Caki2 (cell line): ENCODE measurements at places on chromosomes 5 and 9.

- DNase-seq = no peak
These were observed 58.5 kb downstream of the CSF2 start for GRCh38 chr5:132132138-132132537.

- DNase-seq = peak; percentile 64
These were observed 52.1 kb downstream of the AQP7 start for GRCh38 chr9:33350310-33350709.

DNA sequence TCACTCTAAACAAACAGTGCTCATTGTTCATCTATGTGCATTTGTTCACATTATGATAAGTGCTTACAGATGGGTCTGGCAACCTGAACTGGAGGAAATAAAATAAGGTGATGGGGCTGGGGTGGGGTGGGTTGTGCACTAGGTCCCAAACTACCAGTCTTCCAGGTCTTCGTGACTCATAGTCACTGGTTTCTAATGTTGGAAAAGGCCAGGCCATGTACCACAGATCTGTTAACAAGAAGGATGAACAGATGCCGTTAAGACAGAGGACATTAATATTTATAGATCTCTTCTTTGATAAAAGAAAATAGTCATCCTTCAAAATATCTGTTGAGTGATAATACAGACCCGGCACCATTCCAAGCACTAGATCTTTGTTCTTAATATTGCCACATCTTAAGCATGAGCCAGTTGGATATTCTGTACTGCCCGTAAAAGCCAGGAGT is 71.4 kb upstream of the STARD4 start:
- DNase-seq = no peak

DNA sequence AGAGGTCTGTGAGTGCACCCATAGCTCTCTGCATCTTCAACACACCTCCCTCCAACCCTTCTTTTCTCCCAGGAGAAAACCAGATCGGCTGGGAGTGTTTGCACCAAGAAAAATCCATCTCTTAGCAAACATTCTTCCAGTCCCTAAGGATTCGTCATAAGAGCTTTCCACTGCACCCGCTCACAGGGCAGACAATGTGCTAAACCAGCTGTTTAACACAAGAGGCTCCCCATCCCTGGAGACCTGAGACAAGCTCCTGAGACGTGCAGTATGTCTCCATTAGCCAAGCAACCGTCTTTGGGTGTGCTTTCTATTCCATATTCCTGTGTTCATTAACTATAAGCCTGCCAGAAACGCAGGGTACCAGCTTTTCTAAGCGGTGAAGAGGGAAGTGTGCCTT is 93.6 kb upstream of the ZNF462 start:
- no peak for DNase-seq

GRCh38 chr5:93336330-93337110 is 244.5 kb downstream of the NR2F1-AS1 start:
- no peak for DNase-seq

GRCh38 chr9:111691672-111692329 is 30.4 kb downstream of the GNG10 start:
- DNase-seq = peak; percentile 43

- no peak for DNase-seq
These were observed 27.0 kb downstream of the GTF3C4 start for GRCh38 chr9:132697230-132697629.

DNA sequence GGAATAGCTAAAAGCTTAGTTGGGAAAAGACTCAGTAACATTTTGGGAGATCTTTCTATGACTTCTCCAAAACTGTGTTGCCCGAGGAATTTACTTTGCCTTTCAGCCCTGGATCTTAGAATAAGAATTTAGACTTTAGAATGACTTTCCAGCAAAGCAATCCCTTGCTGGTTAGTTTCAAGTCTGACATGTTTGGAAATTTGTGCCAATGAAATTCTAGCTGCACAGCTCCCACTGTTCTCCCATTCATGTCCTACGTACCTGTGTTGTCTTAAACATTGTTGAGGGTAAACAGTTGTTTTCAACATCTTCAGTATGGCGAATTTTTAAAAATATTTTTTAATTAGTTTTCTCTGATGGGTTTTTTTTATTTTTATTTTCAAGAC is 111.4 kb downstream of the CCDC192 start:
- DNase-seq = no peak

DNA sequence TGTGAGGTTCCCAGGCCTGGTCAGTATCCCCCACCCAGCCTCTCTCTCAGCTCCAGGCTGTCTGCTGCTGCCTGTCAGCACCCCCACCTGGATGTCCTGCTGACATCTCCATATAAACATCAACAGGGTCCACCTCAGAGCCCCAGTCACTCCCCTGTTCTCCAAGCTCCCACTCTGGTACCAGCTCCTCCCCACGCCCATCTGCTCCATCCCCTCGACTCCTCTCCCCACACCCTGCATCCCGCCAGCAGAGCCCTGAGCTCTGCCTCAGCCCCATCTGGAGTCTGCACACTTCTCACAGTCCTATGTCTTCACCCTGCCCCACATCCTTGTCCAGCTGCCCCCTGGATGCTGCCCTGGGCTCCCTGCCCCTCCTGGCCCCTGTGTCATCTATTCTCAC is 67.7 kb upstream of the LRRTM2 start:
- no peak for DNase-seq

DNA sequence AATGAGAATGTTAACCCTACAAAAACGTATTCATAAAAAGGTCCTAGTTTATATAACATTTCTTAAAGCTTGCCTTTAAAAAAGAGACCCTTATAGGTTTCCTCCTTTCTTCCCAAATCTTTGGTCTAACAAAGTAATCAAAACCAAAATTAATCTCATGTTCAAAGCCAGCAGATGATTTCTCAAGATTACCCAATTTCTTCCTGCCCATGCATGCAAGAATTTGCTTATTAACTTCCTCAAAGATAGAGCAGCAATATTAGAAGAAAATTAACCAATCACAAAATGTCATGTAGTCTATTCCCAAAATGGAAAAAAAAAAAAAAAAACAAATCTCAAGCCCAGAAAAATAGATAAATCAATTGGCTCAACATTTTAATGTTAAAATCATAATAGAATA is 114.9 kb downstream of the MLLT3 start:
- no peak for DNase-seq

GRCh38 chr9:116693233-116693731 is 6.2 kb downstream of the TRIM32 start:
- peak; percentile 64 for DNase-seq

DNA sequence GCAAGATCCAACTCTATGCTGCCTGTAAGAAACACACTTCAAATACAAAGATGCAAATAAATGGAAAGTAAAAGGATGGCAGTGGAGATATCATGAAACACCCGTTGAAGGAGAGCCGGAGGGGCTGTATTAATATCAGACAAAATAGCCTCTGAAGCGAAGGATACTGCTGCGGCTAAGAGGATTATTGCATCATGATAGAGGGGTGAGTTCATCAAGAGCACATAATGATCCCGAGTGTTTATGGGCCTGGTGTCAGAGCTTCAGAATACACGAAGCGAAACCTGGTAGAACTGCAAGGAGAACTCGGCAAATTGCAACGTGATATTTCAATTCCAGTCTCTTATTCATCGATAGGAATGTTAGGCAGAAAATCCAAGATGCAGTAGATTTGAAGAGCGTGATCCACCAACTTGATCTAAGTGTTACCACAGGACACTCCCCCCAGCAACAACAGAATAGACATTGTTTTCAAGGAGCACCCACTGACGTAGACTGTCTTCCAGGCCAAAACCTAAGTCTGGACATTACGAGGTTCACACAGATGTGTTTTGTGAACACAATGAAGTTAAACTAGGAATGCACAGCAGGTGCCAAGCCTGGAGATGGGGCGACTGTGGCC is 27.7 kb upstream of the QSOX2 start:
- DNase-seq = no peak

DNA sequence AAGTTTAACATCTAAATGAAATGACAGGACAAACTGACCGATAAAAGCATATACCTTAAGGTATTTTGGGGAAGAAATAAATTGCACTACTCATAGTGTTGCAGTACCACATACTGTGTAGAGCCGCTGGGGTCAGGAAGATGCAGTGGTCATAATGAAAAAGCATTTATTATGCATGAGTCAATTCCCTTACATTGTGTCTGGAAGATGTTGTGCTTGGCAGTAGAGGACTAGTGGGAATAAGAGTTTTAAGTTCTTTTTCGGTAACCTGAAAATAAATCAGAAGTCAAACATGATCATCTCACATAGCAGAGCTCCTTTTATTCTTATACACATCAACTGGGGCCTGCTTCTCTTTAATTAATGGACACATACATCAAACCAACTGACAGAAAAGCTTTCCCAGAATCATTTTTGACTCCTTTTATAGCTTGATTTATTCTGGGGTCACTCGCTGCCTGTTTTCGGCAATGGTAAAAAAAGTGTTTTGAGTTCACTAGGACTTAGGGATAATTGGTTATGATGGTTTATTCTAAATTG is 262.5 kb upstream of the CHD1 start:
- no peak for DNase-seq

DNA sequence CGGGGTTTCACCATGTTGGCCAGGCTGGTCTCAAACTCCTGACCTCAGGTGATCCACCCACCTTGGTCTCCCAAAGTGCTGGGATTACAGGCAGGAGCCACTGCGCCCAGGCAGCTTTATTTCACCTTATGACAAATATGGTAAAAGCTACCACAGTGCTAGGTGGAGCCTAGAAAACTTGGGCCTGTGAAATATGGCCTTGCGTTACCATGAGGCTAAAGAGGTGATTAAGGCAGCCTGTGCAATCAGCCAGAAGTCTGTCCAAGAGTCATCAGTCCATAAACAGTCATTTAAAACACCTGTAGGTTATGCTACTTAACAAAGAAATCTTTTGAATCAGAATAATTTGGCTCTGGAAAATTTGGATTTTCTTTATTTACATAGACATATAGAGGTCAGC is 114.8 kb upstream of the ANKH start:
- DNase-seq = no peak

- no peak for DNase-seq
These were observed 15.2 kb downstream of the NFIL3 start for GRCh38 chr9:91408475-91408874.

DNA sequence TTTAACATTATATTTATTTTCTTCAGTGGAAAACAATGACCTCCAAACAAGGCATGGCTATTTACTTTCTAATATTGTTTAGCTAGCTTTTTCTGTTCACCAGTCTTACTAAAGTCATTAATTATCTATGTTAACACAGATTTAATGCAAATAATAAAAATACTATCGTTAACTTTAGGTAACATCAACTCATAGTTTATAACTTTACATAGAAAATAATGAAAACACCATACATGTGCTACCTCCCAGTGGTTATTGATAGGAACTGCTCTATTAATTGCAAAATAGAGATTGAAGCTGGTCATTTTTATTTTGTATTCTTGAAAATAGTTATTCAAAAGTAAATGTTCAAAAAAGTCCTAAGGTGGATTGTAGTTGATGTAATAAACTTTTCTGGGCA is 78.3 kb upstream of the HCN1 start:
- no peak for DNase-seq

GRCh38 chr9:21119093-21119770 is 22.4 kb downstream of the IFNW1 start:
- DNase-seq = no peak

GRCh38 chr5:127072861-127073846 is at the start of gene C5orf63:
C5orf63 (minus strand) TSS chr5:127073502; CDS start chr5:127058995, 14,507 bp downstream.
- DNase-seq = no peak

GRCh38 chr5:69265931-69266330 is 31.2 kb downstream of the CDK7 start:
- no peak for DNase-seq

- DNase-seq = no peak
These were observed 102.3 kb upstream of the LMX1B start for GRCh38 chr9:126511411-126511810.

DNA sequence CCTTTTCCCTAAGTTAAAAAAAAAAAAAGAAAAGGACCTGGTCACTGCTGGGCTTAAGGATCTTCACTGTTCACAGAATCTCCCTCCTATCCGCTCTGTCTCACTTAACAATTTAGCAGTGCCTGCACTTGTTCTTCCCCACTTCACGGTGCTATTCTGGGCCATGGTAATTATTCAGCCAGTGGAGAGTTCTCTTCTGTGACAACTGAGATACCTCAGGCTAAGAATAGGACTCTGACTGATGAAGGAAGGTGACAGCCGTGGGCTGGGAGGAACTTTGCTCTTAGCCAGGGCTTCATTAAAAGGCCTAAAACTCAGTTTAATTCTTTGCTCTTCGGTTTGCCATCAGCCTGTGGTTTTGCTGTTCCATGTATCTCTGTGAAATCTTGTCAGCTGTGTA is 51.9 kb upstream of the ENTREP1 start:
- no peak for DNase-seq

DNA sequence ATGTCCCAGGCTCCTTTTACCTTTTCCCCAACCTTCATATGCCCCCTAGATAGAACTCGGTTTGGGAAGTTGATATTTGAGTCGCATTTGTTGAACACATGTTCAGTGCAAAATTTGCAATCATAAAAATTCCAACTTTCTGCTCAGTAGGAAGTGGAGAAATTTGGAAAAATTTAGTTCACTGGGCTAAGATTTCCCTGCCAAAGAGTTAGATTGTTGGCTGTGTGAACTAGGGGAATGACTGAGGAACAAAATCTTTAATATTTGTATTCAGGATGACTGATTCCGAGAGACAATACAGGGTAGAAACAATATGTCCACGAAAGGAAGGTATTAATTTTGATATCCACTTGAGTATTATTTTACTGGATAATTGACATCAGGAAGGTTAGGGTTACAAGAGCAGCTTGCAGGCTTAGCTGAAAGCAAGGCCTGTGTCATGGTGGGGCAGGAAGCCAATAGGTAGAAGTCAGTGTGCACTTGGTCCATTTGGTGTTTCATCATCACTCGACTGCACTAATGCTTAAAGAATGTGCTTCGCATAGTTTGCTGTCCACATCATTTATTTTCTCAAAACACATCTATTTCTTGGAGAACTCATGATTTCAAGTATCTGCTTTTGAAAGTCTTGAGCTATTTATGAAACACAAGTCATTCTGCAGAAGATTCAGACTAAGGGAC is 59.4 kb upstream of the GNA14 start:
- DNase-seq = peak; percentile 68

- DNase-seq = peak; percentile 39
These were observed 9.7 kb upstream of the C9orf152 start for GRCh38 chr9:110217656-110218099.

- DNase-seq = no peak
These were observed 27.3 kb upstream of the CEP72 start for GRCh38 chr5:584846-585245.

DNA sequence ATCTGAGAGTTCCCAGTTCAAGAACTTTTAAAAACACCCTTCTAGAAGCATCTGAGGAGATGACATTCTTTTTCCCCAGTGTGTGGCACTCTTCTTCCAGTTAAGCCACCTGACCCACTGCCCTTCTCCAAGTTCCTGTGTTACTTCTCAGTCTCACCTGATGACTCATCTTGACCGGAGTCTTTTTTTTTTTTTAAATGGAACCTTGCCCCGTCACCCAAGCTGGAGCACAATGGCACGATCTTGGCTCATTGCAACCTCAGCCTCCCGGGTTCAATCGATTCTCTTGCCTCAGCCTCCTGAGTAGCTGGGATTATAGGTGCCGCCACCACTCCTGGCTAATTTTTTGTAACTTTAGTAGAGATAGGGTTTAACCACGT is 224.1 kb upstream of the DAB2 start:
- peak; percentile 77 for DNase-seq

GRCh38 chr5:61304590-61305381 is 27.3 kb upstream of the ZSWIM6 start:
- peak; percentile 75 for DNase-seq

GRCh38 chr5:177226860-177227259 is 76.7 kb downstream of the RAB24 start:
- no peak for DNase-seq
